AG04450 (cell line): ENCODE measurements at places on chromosomes 7 and 10. TPM values are rescaled to one million over a fixed set of nuclear protein-coding genes. Genes with fewer than 3 reads are reported as not detected.

Gene FAM25C
- polyA plus RNA-seq = not detected in 2 replicates

DNA sequence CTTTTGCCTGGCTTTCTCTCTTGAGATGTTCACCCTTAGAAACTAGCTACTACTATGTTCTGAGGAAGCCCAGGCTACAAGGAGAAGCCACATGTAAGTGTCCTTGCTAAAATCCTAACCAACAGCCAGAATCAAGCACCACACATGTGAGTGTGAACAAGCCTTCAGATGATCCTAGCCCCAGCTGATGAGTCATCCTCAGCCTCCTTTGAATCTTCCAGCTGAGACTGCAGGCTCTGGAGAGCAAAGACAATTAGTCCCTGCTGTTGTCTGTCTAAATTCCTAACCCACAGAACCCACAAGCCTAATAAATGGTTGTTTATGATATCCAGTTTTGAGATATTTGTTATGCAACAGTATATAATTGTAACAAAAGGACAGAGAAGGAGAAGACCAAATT, 92.8 kb upstream of the TAC1 start:
- no peak for DNase-seq

Gene CHCHD1
- 31.2 and 45.4 TPM in 2 replicates for polyA plus RNA-seq

DNA sequence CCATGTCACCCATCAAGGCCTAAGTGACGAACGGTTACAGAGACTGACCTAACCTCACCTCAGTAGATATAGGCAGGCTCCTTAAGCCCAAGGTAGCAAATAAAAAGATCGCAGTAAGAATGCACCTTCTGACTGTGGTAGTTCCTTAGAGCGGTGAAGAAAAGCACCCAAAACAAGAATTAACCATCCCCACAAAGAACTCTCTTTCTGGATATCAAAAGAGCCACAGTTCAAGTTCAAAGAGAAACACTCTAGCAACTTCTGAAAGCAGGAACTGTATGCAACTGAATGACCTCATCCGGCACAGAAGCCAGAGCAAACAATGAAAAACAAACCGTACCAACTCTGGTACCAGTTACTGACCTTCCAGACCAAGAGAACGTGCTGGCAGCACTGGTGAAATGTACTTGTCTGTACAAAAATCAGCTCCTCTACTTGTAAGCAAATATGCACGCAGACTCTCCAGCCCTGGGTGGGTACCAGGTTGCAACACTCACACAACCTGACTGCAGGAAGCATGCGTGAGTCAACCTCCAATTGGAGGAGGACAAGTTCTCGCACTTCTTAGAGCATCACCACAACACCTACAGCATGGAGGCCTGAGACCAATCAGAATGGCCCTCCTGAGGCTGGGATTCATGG, 202.7 kb downstream of the FAM107B start:
- no peak for DNase-seq

- DNase-seq = no peak
Measured at GRCh38 chr7:103660455-103661371, 214.7 kb upstream of the SLC26A5 start.

GRCh38 chr10:25758041-25758457, 176.0 kb upstream of the MYO3A start:
- DNase-seq = no peak

DNA sequence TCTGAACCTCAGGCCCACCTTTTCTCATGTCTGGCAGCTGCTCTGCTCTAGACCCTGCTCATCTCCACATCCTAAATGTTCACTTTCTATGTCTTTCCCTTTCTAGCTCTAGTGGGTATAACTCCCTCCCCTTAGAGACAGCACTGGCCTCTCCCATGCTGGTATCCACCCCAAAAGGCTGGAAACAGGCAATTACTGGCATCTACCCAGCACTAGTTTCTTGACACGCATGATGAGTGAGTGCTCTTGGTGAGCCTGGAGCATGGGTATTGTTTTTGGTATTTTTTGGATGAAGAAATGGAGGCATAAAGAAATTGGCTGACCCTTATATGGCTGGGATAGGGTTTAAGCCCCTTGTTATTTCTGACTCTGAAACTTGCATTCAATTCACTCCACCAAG, 156.0 kb downstream of the EGFR start:
- no peak for DNase-seq

GRCh38 chr7:29350351-29350750, 155.8 kb downstream of the CHN2 start:
- DNase-seq = no peak

DNA sequence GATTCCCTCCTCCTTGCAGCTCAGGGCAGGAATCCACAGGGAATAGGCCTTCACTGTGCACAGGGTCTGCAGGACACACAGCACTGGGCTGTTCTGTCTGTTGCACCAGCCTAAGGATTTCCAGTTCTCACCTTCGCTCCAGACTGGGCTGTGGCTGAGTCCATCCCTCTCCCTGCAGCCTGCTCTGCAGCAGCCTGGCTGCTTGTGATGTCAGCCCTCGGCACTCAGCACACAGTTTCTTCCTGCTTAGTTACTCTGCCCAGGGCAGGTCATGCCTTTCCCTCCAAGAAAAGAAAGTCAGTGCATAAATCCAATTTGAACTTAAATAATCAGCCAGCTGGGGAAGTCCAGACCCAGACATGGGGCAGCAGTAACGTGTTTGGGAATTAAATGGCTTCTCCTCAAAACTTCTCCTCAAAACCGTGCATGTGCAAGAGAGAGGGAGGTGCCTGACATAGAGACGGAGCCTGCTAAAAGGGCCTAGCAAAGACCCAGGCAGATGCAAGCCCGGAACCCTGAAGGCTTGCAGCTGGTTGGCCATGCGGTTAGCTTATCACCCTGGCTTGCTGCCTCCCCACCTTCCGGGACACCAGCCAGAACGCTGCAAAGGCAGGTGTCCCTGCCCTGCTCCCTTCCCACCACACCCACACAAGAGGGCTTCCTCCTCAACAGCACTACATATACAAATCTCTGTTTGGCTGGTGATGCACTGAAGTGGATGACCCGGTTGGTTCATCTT, 10.9 kb upstream of the GDF2 start:
- DNase-seq = no peak
